ENCODE measurements at places on chromosomes 6 and 20. TPM values are rescaled to one million over a fixed set of nuclear protein-coding genes. Genes with fewer than 3 reads are reported as not detected.

GINS1 gene
- 30.4 TPM for total RNA-seq

NNAT gene
- not detected for total RNA-seq

DNA sequence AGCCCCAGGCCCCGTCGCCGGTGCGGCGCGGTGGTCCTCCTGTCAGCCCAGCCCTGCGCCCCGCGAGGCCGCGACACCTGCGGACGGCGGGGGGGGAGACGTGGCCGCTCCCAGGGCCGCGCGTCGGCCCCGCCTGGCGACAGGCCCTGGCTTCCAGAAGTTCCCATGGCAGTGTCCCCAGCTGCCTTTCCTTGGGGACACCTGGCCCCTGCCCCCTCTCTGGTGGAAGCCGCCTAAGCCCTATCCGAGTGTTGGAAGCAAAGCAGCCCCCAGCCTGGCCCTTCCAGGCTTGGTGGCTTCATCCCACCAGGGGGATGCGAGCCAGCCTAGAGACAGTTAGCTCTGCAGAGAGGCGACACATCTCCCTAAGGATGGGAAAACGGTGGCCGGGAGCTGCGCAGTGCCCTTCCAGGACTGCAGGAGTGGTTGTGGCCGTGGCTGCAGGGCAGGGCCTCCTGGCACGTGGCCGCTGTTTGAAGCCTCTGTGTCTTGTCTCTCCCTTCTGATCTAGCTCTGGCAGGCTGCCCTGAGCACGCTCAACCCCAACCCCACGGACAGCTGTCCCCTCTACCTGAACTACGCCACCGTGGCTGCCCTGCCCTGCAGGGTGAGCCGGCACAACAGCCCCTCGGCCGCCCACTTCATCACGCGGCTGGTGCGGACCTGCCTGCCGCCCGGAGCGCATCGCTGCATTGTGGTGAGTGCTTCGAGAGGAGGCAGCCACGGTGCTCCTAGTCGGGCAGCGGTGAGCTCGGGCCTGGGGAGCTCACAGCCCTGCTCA is 816 bp downstream of the NPEPL1 start:
- no peak for DNase-seq

GRCh38 chr20:50930139-50930975 is 880 bp downstream of the ADNP start:
- no peak for DNase-seq

DNA sequence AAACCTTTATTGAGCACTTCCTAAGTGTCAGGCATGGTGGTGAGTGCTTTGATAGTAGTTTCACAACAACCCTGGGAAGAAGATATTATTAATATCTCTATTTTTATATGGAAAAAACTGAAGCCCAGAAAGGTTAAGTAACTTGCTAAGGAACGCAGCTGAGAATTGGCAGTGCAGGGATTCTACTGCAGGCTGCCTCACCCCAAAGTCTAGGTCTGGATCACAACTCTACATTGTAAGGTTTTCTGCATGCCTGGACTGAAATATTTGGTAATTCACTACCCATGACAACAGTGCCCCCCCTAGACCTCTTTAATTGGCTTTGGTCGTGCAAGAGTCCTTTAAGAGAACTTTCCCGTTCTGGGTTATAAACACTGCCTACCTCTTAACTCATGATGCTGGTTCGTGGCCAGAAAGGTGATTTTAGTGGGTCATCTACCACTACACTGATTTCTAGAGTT is 67.1 kb upstream of the KCNQ5 start:
- no peak for DNase-seq

GRCh38 chr20:14335052-14335451 is 2.4 kb downstream of the FLRT3 start:
- no peak for DNase-seq

GRCh38 chr20:37273988-37274387 is 12.4 kb upstream of the GHRH start:
- DNase-seq, result no peak

Measured in HCT116 (cell line).